ENCODE measurements at places on chromosomes 1 and 21.

DNA sequence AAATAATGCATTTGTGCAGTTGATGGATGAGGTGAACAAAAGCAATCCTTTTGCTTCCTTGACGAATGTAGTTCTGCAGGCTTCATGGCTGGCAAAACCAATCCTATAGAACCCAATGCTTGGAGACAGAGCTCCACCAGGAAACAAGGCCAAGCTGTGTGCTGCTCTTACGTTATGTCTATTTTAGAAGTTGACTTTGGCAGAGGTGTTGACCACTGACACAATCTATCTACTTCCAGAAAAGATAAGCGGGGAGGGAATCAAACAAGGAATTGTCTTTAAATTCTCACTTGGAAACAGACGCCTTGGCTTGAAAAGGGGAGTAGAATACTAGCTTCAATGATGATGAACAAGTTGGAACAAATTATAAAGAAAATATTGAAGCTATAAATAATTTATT, 211.2 kb downstream of the SETD4 start:
- no peak for DNase-seq

- DNase-seq, result no peak
Observed at GRCh38 chr1:3393024-3393986, 61.2 kb upstream of the ARHGEF16 start.

GRCh38 chr1:80987106-80987505, 813.6 kb upstream of the ADGRL2 start:
- DNase-seq, result no peak

GRCh38 chr1:204377800-204378668, 18.3 kb upstream of the PLEKHA6 start:
- no peak for DNase-seq

DNA sequence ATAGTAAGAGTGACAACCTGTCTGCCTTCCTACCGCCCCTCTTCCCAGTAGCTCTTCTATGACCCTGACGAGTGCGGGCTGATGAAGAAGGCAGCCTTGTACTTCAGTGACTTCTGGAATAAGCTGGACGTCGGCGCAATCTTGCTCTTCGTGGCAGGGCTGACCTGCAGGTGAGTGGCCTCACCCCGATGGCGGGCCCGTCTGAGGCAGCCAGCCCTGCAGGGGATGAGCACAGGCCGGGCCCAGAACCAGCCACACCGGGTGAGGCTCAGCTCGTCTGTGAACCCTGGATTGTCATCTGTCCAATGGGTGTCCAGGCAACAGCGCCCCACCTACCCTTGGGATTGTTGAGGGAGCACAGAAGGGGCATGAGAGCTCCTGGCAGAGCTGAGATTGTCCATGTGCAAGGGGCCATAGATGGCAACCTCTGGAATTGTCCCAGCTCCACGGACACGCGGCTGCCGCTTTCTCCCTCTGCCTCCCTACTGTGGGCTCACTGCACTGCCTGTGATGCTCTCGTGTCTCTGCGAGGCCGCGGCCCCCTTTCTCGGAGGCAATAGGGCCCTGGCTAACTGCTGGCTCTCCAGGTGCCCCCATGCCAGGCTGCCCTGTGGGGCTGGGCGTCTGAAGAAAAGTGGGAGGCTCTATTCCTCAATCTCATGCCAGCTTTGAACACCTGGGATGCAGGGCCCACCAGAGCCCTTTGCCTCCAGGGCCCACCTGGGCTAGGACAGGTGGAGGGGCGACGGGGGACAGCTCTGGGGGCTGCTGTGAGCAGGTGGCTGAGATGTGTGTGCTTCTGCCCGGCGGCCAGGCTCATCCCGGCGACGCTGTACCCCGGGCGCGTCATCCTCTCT, 50.0 kb upstream of the LRRC3 start:
- no peak for DNase-seq

GRCh38 chr1:154186177-154186576, 5.7 kb downstream of the TPM3 start:
- DNase-seq, result no peak

GRCh38 chr1:221394011-221394544, 347.8 kb downstream of the DUSP10 start:
- peak; percentile 7 for DNase-seq

DNA sequence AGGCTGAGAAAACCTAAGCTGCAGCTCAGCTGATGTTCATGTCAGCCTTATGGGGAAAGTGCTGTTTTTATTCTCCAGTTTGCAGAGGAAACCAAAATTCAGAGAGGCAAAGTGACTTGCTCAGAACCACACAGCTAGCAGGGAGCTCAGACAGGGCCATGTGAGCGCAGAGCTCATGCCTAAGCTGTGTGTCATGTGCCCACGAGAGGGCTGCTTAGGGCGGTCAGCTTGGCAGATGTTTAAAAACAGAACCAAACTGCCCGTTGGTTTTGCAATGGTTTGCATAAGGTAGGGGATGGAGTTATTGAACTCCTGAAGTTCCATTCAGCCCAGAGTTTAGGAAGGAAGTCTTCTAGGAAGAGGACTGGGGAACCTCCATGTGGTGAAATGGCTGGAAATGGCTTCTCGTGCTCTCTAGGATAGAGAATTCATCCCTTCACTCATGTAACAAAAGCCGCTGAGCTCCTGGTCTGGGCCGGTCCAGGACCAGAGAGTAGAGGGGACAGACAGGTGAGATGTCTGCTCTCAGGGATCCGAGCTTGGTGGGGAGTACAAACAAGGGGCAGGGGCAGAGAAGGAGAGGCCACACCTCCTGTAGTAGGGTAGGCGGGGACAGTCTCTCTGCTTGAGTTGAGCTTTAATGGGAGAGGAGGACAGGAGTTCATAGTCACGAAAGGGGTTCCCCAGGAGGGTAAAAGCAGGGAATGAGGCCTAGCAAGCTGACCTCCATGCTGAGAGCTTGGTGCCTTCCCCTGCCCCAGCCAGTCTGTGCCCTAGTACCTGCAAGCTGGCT, 46.9 kb downstream of the ARHGEF10L start:
- DNase-seq, result no peak

All from brain pericyte (primary cell).